Iris pigment epithelial cell (primary cell): ENCODE measurements at places on chromosomes 13 and 19.

GRCh38 chr13:36038785-36039555 lies 92.2 kb downstream of the DCLK1 start:
- DNase-seq: no peak

DNA sequence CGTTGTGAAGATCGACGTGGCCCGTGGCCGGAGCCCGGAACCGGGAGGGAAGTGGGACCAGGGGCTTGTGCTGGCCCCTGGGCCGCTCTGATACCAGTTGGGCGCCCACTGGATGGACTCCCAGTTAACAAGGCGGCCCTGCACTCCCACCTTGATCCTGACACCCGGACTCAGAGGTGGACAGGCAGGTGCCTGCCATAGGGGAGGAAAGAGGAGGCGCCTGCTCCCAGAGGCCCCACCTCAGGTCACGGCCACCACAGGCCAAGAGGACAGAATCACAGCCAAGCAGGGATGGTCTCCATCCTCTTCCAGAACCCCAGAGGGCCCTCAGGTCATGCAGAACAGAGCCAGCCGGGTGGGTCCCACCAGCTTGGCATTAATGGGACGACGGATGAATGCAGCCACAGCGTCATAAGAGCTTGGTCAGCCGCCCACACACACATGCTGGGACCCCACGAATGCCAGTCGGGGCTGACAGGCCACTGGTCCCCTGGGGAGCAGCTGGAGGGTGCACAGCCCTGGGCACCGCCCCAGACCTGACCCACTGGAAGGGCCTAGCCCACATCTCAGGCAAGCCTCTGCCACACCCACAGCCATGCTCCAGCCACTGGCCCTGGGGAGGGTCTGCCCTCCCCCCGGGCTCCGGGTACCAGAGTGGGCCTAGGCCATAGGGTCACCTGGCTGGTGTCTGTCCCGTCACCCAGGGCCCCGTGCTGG lies 9.6 kb upstream of the KLF16 start:
- DNase-seq: no peak

DNA sequence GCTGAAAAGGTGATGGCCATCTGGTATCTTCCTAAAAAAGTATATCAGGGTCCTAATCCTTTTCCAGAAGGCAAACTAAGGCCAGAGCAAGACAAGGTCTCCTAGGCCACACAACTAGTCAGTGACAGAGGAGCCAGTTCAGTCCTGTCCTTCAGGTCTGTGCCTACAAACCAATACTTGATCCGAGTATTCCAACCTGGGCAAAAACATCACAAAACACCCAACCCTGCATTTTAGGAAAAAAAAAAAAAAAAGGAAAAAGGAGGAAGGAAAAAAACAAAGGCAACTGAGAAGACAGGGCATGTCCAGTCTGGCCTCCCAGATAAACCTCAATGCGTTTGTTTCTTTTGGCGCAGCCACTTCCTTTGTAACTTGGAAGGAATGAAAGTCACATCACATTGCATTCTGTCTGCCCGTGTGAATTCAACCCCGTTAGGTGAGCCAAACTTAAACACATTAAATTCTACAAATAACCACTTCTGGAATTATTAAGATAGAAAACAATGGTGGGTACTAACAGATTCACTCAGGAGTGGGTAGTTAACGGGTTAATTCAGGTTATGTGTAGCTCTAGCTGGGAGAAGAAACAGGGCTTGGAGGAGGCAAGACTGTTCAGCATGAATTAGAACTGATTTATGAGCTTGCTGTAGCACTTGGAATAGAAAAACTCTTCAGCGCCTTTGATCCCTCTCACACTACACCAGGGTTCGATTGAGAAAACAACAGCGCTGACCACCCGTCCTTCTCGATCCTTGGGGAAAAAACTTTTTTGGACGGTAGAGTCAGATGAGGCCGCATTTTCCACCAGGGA lies 43.0 kb upstream of the HNRNPA1L2 start:
- DNase-seq: peak; percentile 74

DNA sequence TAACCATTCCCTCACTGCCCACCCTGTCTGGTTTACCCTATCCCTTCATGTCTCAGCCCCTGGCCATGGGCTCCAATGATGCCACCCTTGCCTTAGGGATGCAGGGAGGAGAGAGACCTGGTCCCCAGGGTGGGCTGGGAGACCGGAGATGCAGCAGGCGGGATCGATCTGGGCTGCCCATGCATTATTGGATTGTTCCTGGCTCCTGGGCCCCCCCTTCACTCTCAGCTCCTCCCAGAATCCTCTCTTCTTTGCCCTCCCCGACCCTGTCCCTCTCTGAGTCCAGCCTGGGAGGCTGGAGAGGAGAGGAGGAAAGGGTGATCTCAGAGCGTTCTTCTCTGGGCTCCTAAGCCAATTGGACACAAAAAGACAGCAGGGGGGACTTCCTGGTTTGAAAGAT lies 5.8 kb downstream of the KASH5 start:
- DNase-seq: no peak

DNA sequence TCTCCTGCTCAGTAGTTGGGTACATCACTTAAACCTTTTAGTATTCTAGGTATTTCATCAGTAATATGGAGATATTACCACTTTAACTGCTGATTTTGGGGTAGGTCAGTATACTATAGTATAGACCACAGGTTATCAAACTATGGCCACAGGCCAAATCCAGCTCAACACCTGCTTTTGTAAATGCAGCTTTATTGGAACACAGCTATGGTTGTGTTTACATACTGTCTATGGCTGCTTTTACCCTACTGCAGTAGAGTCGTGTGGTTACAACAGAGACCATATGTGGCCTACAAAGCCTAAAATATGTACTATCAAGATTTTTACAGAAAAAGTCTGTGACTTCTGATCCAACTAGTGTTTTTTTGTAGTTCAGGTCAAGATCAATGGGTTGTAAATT lies 10.3 kb downstream of the COG6 start:
- no peak for DNase-seq

DNA sequence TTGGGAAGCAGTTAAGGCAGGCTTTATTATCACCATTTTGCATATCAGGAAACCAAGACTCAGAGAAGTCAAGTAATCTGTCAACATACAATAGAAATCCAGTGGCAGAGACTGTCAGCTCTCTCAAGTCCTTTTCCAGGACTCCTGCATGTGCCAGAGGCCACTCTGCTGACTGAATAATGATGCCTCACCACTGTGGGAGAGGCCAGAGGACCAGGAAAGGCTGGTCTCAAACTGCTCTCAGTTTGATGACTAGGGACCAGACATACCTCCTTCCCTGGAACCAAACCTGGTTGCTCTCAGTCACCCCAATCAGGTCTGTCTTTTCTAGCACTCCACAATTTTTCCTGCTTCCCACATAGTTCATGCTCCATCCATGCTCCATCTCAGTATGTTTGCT lies 8.0 kb downstream of the RNASEH2B start:
- no peak for DNase-seq

DNA sequence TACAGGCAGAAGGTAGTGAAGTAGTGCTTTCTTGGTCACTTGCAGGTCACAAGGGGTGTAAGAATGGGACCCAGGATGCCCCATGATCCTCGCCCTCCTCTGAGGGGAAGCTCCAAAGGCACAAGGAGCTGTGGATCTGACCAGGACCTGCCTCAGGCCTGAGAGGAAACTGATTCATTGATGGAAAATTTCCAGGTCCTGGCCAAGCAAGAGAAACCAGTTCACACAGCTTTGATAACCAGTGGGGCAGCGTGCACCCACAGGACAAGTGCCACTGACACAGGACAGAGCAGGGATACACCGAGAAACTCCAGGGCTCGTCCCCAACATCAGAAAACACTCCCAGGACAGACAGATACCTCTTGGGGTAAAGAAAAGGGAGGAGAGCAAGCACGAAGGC lies 177.1 kb downstream of the RBM26 start:
- DNase-seq: no peak

DNA sequence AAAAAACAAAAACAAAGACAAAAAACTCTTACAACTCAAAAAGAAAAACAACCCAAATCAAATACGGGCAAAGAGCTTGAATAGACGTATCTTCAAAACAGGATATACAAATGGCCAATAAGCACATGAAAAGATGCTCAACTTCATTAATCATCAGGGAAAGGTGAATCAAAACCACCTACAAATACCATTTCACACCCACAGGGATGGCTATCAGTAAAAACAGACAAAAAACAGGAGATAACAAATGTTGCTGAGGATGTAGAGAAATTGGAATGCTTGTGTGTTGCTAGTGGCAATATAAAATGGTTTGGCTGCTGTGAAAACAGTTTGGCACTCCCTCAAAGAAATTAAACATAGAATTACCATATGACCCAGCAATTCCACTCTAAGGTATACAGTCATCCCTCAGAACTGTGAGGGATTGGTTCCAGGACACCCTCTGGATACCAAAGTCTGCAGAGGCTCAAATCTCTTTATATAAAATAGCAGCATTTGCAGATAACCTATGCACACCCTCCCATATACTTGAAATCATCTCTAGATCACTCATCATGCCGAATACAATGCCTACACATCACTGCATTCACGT lies 29.7 kb downstream of the MLLT1 start:
- peak; percentile 67 for DNase-seq

DNA sequence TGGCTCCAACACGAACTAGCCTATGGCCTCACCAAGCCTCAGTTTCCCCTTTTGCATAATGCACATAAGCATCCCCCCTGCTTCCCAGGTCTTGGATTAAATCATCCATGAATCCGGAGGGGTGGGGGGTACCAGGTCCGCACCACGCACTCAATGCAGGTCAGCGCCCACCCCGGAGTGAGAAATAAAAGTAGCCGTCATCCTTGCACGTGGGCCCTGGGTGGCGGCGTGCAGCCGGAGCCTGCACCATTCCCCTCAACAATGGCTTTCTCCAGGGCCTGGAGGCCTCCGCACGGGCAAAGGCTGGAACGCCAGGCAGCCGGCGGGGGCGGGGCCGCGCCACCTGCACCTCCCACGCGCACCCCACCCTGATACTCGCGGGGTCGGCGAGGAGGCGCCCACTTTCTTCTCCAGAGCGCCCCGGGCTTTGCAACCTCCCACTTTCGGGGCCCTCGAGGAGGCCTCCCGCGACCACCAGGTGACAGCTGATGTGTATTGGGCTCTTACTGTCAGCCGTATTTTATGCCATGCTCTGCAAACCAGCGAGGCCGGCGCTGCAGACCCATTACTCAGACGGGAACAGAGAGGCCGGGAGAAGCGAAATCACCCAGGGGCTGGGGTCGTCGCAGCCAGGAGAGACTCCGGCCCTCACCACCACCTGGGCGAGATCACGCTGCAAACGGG lies 767 bp upstream of the GADD45B start:
- peak; percentile 70 for DNase-seq

- DNase-seq: no peak
These were observed 680.4 kb upstream of the SPRY2 start for GRCh38 chr13:81021284-81021840.

DNA sequence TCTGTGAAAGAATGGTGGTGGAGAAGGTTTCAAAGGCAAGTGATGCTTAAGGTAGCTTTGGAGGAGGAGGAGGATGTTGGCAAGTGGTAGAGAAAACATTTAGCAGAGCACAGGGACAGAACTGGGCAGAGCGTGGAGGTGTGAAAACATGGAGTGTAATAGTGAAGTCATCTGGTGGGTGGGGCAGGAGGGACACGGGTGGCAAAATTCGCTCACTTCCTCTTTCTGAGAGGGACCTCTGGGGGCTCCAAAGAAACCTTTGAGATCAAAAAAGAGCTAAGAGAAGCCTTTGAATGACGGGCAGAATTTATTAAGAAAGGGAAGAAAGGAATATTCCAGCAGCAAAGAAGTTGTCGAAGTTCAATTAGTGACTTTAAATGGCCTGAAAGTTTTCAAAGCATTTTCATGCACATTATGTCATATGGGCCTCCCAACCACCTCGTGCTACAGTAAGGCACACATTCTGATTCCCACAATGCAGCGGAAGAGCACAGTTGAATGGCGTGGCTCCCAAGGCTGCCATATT lies 82.8 kb downstream of the STARD13 start:
- no peak for DNase-seq

GRCh38 chr13:44407891-44408290 lies 34.3 kb downstream of the SERP2 start:
- no peak for DNase-seq

GRCh38 chr13:101917833-101918661 lies 465.6 kb downstream of the ITGBL1 start:
- no peak for DNase-seq

- no peak for DNase-seq
These were observed 41.6 kb downstream of the COL4A1 start for GRCh38 chr13:110265341-110265681.

GRCh38 chr19:42003506-42004294 lies 9.7 kb upstream of the ATP1A3 start:
- no peak for DNase-seq

GRCh38 chr19:2261438-2262172 lies 5.4 kb upstream of the JSRP1 start:
- no peak for DNase-seq

GRCh38 chr19:56956503-56957226 lies 116.1 kb upstream of the PEG3 start:
- no peak for DNase-seq

GRCh38 chr19:57010541-57010940 lies 109.2 kb upstream of the USP29 start:
- DNase-seq: no peak

GRCh38 chr13:41032691-41033376 lies 13.7 kb upstream of the ELF1 start:
- no peak for DNase-seq

GRCh38 chr13:58992478-58993042 lies 1171.2 kb downstream of the DIAPH3 start:
- DNase-seq: no peak

- peak; percentile 66 for DNase-seq
These were observed 28.3 kb downstream of the IL12RB1 start for GRCh38 chr19:18058208-18059009.

DNA sequence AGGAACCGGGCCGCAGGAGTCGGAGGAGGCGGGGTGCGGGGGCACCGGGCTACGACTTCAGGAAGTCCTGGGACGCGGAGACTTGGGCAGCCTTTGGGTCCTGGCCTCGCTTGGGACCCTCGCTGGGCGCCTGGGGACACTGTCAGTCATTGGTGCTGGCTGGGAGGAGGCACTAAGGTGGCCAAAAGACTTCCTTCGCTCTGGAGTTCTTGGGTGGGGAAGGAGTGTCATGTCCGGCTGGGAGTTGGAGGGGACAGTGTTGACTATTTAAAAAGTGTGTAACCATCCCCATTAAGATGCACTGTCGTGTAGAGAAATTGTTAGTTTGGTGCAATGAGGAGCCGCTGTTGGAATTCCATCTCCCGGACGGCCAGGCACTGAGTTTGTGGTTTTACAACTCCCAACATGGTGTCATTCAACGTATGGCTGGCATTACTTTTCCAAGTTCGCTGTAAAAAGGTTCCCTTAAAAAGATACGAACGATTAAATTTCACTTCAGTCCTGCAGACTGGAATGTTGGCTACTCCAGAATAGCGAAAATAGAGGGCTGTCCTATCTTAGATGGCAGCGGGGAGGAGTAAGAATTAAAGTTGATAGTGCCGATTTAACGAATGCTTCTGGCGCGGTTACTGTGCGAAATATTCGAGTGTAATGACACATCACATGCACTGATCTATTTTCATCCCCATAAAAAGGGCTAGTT lies 776 bp downstream of the DNAJC3 start:
- peak; percentile 35 for DNase-seq

- peak; percentile 63 for DNase-seq
These were observed 661.0 kb downstream of the SLITRK1 start for GRCh38 chr13:83221256-83221655.
